GDM1 (cell line): ENCODE measurements at places on chromosomes 3 and 15.
A peak's percentile ranks its signal among the peaks of the same experiment; 100 is the strongest.

DNA sequence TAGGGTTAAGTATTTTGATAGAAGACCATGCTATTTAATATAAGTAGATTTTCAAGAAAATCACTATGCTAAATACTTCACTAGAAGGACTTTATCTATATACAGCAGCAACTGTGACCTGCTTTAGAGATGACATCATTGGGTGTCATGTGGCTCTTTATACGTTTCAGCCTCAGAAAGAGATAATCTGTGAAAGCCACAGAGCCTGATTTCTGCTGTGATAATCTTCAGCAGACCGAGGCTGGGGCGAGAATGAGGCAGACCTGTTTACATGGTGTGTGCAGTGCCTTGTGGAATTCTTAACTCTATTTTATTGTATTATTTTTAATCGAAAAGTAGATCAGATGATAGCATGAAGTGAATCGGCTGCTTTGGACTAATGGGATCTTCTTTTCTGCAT is 471.2 kb downstream of the MFSD1 start:
- no peak for DNase-seq

- DNase-seq = no peak
Measured at GRCh38 chr15:77563623-77564156, 69.0 kb downstream of the LINGO1 start.

DNA sequence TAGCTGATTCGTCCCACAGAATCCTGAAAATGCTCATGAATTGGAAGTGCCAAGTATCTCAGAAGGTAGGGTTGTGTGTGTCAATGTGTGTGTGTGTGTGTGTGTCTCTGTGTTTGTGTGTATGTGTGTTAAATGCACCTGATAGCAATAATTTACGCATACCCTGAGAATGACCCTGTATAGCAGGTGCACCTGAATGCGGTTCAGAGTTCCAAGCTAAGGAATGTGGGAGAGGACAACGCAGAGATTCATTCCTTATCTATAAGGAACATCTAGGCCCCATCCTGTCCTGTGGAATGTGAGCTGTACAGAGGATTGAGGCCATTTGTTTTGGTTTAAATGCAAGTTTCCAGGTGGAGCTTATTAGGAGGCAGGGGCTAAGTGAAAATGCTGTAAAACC is 49.1 kb upstream of the NEDD4 start:
- DNase-seq = no peak

DNA sequence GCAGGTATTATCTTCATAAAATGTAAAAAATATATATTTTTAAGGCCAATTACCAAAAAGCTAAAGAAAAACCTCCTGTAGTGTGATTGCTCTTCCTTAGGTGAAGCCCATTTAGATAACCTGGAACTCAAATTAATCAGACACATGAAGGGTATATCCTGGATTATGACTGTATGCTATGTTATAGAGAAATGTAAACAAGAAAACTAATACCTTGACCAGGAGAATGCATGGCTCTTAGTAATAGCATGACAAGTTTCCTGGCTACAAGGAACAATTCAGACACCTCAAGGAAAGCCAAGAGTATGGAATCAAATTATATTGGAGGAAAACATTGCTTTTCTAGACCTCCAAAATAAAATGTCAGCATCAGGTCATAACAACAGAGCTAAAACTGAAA is 14.0 kb upstream of the CFAP161 start:
- no peak for DNase-seq

DNA sequence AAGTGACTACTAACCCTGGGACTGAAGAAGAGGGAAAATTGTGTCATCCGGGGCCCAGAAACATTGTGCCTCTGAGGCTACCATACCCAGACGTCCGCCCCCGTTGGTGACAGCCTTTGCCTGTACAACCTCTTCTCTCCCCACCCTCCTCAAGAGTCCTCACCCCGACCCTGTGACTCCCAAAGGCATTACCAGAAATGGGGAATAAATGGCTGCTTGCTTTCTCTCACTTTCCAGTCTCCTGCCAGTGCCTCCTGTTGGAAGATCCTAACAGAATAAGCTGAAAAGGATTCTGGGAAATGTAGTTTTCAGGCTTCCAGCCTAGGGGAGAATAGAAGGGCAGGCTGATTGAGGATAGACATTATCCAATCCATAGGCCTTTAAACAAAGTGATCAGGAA is 30.8 kb upstream of the SLC25A36 start:
- no peak for DNase-seq

DNA sequence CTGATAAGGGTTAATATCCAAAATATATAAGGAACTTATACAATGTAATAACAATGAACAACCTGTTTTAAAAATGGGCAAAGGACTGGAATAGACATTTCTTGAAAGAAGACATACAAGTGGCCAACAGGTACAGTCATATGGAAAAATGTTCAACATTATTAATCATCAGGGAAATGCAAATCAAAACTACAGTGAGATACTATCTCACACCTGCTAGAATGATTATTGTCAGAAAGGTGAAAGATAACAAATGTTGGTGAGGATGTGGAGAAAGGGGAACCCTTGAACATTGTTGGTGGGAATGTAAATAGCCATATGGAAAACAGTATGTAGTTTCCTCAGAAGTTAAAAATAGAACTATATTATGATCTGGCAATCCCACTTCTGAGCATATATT is 20.4 kb downstream of the GOLM2 start:
- no peak for DNase-seq

DNA sequence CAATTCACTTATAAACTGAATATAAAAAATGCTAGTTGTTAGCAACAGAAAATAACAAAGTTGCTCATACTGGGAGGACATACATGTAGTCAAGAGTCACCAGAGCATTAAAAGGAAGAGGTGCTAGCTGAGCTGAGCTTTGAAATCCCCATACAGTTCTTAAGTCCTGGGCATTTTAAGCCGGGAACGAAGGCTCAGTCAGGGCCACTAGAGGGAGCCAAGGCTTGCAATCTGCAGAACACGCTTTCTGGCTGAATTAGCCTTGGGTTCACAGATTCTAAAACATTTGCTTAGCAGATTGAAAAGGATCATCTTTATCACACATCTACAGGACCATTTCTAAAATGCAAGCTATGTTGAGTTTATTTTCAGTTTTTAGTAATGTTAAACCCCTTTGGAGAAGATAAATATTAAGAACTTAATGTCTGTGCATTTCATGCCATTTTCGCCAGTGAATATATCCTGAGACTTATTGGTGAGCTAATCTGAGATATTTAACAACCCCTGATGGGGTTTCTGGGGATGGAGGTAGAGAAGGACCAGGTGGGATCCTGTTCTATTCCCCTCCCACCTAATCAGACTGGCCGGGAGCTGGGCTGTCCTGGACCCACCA is 26.3 kb upstream of the MNS1 start:
- DNase-seq = peak; percentile 52

DNA sequence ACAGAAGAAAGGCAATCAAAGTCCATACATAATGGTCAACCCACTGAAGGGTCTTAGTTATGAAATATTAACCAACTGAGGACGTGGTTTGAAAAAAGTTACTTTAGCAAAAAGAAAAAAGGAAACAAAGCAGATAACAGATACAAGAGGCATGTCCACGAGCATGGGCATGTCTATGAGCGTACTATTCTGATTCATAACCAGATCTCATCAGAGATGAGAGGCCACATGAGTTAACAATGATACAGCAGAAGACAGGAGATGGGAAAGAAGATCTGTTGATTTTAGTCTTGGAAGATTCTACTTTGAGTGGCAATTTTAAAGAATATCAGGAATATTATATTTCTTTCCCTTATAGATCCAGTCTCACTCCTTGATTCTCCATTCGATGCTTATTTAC is 262.9 kb upstream of the SLITRK3 start:
- no peak for DNase-seq

DNA sequence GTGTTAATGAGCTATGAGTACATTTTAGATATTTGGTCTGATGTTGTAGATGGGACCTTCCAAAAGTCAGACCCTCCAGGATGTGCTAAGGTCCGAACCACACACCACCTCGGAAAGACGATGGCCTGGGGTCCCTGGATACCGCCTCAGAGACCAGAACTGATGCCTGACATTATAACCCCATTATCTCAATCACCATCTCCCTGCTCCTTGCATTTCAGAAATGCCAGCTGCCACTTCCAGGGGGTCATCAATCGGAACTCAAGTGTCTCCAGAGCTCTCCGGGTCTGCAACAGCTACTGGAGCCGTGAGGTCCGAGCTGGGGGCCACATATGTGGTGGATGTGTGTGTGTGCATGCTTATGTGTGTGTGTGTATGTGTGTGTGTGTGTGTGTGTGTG is 7.9 kb downstream of the DUOX1 start:
- no peak for DNase-seq

DNA sequence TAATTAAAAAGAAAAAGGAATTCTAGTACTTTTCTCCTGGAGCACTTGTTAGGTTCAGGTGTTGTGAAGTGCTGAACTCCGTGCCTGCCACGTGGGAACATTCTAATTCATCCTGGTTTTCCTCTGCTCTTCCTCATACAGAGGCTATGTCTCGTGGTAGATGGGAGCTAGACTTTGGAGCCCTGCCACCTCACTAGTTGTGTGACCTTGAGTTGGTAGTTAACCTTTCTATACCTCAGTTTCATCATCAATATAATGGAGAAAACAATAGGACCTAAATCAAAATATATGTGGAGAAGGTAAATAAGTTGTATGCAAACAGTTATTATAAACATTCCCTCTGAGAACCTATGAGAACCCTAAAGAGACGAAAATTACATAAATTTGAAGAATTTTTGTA is 10.6 kb downstream of the ALAS1 start:
- DNase-seq = no peak

GRCh38 chr3:195692781-195693427 is 27.9 kb upstream of the MUC20 start:
- no peak for DNase-seq

DNA sequence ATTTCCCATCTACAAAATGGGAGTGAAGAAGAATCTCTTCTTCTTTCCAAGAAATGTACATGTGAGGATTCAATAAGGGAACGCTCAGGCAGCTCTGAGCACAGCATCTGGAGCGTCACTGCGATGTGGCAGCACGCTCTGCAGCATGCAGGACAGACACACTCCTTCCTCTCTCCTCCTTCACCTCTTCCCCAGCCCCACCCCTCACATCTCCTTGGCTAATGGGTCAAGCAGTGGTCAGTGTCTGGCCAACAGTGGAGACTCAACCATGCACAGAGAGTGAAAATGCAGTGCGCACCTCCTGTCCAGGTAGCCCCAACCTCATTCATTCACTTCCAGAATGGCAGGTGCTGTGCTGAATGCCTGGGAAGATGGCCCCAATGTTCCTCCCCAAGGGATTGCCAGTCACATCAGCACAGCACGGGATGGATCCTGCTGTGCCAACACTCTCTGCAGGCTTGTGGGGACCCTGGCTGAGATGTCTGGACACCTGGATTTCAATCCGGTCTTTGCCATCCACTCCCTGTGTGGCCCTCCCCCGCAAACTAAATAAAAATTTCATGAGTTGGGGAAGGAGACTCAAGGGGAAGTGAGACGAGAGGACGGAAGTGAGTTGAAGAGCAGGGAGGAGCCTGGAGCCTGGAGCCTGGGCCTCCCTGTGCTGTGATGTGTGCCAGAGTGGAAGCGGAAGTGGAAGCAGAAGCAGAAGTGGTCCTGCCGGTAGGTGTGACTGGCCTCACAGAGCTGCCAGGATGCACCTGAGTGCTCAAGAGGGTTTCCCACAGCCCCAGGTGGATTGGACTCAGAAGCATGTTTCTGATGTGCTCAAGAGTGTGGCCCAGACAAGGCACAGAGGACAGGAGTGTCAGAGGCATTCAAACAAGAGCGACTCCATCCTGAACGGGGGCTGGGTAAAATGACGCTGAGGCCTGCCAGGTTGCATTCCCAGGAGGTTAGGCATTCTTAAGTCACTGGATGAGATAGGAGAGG is 163.9 kb downstream of the SMAD6 start:
- DNase-seq = peak; percentile 41

- no peak for DNase-seq
Measured at GRCh38 chr3:67524046-67524445, 130.4 kb downstream of the SUCLG2 start.
